ENCODE measurements at places on chromosomes 7 and 10. TPM values are rescaled to one million over a fixed set of nuclear protein-coding genes. Genes with fewer than 3 reads are reported as not detected.

WNT2 gene
- total RNA-seq = not detected

NODAL gene
- not detected for total RNA-seq

GALNT17 gene
- total RNA-seq = not detected

LRRC17 gene
- 22.7 TPM for total RNA-seq

NUTM2D gene
- 1.6 TPM for total RNA-seq

OR2A12 gene
- total RNA-seq = not detected

BMPER gene
- 0.32 TPM for total RNA-seq

CD36 gene
- total RNA-seq = 0.58 TPM

EPDR1 gene
- 0.39 TPM for total RNA-seq

NUTM2E gene
- total RNA-seq = not detected

TMEM229A gene
- total RNA-seq = not detected

UPK3BL1 gene
- total RNA-seq = 34.4 TPM

DOCK4 gene
- 164 TPM for total RNA-seq

PDCD11 gene
- total RNA-seq = 52.7 TPM

BBS9 gene
- total RNA-seq = 14.1 TPM

Data from endothelial cell of umbilical vein (primary cell).